ENCODE measurements at places on chromosomes 11 and 22.

GRCh38 chr11:66081505-66081904 lies 11.4 kb downstream of the PACS1 start:
- DNase-seq = no peak

DNA sequence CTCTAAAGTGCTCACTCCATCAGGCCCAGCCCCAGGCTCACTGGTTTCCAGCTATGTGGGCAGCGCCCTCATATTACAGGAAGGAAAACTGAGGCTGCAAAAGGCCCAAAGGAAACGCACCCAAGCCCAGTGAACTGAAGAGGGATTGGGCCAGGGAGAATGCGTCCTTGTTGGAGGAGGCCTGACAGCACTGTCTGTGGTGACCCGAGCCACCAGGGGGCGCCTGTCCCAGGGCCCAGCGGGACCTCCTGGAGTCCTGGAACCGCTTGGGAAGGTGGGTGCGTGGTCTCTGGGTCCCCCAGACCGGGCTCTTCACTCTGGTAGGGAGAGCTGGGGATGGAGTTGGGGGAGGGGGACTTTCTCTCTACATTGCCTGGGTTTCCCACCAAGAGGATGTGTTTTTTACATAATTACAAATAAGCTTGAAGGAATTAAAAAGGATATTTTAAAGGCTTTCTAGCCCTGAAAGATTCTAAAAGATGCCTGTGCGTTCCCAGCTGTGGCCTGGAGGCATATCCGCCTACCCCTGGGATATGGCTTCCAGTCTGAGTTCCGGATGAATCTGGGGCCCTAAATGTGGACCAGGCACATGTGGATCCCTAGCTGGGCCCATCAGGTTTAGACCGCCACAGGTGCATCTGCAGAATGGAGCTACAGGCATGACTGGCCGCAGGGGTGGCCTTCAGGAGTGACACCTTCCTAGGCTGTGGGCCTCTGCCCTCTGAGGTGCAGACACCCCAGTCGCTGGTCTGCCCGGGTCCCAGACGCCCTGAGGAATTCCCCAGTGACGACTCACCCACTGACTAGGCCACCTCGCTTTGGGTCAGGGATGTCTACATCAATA lies 4.2 kb downstream of the SPI1 start:
- DNase-seq = peak; percentile 16

- DNase-seq = no peak
Measured at GRCh38 chr22:40206561-40206960, 28.8 kb downstream of the TNRC6B start.

- DNase-seq = no peak
Measured at GRCh38 chr11:66371627-66372415, at the start of gene SLC29A2. TSS of gene SLC29A2 (minus strand) at chr11:66371760. CDS start at chr11:66371591, 169 bp downstream.

DNA sequence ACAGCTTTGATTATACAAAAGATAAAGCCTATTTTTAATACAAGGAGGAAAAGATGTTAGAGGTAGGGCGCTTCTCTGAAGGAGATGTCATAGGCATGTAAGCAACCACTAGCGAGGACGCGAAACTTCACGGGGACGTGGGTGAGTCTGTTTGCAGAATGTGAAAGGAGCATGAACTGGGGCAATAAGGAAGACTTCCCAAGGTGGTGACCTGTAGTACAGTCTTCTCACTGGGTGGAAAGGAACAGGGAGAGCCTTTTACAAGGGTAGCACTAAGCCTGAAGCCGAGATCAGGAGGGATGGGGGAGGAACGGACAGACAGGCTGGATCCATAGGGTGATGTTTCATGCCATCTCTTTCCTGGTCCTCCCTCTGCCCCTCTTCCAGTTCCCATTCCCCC lies 10.0 kb upstream of the MICAL2 start:
- no peak for DNase-seq

GRCh38 chr11:123062158-123062891 lies 389 bp upstream of the HSPA8 start:
- peak; percentile 100 for DNase-seq

DNA sequence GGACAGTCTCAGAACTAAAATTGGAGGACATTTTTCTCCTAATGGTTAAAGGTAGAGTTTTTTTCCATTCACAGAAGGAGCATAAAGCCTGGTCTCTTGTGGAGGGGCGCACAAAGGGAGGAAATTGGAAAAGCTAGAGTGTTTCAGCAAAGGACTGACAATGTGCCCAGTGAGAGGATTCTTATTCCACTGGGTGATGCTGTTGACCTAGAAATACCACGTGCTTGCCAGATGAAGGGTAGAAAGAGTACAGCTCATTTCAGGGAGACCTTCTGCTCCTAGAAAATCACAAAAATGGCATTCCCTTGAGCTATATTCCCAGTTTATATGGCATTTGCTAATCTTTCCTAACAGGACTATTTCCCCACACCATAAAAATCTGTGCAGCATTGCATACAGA lies 21.1 kb downstream of the MS4A6E start:
- no peak for DNase-seq

DNA sequence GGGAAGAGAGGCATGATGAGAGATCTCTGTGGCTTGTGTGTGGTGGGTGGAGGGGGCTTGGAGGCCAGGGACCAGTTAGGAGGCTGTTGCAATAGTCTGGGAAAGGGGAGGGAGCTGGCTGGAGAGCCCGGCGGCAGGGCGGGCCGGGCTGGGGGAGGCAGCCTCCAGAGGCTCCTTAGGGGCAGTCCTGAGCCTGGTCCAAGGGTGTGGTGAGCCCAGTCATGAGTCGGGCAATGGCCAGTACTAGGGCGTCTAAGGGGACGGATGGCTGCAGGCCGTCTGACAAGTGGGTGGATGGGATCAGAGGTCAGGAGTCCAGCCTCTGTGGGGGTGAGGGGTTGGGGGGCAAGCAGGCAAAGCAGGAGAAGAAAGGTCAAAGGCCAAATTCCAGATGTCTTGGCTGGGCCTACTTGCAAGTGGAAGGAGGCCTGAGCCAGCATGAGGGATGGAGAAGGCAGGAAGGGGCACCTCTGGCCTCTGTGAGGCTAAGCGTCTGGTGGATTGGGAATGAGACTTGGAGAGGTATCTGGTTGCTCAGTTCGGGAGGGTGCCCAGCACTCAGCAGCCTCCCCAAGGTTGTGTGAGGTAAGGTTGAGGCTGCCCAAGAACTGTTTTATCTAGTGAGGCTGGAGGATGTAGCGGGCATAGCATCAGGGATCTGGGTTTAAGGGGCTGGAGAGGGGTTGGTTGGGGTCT lies 6.0 kb upstream of the CD248 start:
- DNase-seq = no peak

DNA sequence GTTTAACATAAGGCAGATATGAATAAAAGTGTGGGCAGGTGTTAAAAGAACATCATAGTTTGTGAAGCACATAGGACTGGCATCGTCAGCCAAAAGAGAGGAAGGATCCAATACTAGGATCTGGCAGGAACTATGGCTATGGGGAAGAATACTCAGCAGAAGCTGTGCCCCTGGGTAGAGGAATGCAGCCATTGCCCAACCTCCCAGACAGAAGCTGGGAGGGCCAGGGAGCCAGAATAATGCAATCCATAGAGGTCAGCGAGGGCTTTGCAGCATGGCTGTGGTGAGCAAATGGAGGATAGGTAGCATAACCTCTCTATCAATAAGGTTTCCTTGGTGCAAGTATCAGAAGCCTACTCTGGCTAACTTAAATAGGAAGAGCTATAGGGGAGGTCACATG lies 11.7 kb upstream of the CSTF3 start:
- DNase-seq = no peak

- DNase-seq = no peak
Measured at GRCh38 chr11:120270386-120270785, 30.4 kb downstream of the POU2F3 start.

- DNase-seq = peak; percentile 36
Measured at GRCh38 chr22:24175160-24175808, 6.0 kb upstream of the SUSD2 start.

GRCh38 chr11:83092488-83093384 lies 21.0 kb upstream of the RAB30 start:
- DNase-seq = no peak

DNA sequence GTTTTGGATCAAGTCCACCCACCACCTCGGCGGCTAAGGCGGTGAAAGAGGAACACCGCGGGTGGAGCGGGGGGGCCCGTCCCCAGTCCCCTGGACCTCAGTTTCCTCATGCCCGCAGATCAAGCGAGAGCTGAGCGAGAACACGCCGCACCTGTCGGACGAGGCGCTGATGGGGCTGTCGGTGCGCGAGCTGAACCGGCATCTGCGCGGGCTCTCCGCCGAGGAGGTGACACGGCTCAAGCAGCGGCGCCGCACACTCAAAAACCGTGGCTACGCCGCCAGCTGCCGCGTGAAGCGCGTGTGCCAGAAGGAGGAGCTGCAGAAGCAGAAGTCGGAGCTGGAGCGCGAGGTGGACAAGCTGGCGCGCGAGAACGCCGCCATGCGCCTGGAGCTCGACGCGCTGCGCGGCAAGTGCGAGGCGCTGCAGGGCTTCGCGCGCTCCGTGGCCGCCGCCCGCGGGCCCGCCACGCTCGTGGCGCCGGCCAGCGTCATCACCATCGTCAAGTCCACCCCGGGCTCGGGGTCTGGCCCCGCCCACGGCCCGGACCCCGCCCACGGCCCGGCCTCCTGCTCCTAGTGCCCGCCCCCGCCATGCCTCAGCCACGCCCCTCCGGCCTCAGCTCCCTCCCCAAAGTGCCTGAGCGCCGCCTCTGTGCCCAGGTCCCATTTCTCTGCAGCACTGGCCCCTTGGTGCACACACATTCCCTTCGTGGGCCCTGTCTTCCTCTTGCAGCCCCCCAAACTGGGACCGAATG lies 12.7 kb downstream of the MAFF start:
- DNase-seq = no peak

DNA sequence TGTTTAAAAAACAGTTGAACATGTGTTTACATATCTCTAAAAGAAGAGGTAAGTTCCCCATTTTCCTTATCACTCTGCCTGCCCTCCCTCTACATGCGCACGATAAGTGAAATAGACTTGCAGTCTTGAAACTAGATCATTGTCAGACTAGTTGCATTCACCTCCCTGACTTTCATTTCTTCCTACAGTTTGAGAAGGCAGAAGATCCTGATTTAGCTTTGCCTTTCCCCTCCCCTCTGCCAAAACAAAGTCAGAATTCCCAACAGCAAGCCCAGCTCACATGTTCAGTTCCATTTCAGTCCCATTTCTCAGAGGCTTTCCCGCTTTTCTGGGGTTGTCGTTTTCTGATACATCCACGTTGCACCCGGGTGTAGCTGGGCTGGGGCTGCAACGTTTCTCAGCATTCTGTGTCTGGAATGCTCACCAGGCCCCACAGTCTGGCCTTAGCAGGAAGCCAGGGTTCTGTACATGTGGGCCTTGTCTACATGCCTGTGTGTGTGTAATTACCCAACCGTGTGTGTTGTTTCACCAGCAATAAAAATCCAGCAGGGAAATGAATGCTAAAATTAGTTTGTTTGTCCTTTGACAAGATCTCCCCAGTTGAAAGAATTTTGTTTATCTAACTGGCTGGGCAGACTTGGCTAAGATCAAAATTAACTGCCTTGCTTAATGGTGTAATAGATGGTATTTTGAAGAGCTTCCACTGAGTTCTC lies 179.2 kb downstream of the DBX1 start:
- DNase-seq = peak; percentile 35

GRCh38 chr11:126480015-126480409 lies 124.5 kb downstream of the ST3GAL4 start:
- DNase-seq = no peak

DNA sequence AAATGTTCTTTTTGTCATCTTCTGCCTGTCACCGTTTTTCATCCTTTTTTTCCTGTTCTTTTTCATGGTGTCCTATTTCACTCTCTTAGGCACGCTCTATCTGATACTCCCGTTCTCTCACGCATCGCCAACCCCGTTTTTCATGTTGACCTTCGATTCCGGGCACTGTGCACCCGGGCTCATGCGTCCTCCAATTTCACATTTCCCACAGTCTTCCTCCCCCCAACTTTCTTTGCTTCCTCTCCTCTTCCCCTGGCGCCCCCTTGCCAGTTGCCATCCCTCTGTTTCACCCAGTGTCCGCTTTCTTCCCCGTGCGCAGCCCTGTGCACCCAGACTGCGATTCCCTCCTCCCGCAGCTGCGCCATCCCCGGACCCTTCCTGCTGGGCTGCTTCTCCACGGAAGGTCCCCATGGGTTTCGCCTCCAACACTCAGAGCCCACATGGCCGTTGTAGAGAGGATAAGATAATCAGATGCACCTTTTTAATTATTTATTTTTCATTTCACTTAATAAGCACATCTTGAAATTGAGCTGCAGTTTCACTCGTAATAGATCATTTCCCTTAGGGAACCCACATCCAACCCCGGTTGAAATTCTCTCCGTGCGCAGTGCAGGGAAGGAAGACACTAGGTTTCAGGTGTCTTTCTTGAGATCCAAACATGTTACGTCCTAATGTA lies 791.1 kb downstream of the NTM start:
- DNase-seq = no peak

DNA sequence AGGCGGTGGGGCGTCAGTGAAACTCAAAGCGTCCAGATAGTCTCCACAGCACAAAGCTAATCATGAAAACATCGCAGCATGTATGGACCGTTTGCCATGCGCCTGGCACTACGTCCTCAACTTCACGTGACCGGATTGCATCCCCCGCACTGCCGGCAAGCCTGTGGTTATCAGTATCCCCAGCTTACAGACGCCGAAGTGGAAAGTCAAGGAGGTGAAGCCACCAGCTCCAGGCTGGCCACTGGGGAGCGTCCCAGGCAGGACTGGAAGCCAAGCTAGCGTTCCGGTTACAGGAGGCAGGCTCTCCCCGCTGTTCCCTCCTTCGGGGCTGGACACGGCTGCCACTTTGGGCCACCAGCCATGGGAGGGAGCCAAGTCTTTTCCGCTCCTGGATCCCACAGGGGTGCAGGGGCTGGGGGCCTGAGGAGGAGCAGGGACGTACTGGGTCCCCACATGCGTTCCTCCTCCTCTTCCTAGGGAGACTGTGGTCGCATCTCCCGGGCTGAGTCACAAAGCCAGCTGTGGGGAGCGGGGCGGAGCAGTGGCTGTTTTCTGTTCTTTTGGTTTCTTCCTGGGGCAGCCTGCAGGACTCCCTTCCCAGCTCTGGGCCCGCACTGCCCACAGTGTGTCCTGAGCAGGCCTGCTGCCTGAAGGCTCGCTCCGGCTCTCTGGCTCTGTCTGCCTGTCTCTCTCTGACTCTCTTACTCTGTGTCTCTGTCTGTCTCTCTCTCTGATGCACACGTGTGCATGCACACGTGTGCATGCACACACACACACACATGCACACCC lies 4.3 kb upstream of the OSBPL5 start:
- DNase-seq = no peak

GRCh38 chr22:44309137-44309536 lies 3.6 kb downstream of the SHISAL1 start:
- peak; percentile 86 for DNase-seq

GRCh38 chr11:2580061-2580421 lies 119.8 kb downstream of the KCNQ1OT1 start:
- no peak for DNase-seq
